ENCODE measurements at places on chromosomes 16 and 17. TPM values are rescaled to one million over a fixed set of nuclear protein-coding genes. Genes with fewer than 3 reads are reported as not detected.

- H3K27ac ChIP-seq, result no peak overlapping the region
- H3K36me3 ChIP-seq, result peaks cover 29% of the 10 kb centered on the region
- DNase-seq, result no peak
- no peak overlapping the region for H3K4me3 ChIP-seq
These were observed 30.2 kb upstream of the ST6GALNAC1 start for GRCh38 chr17:76673729-76674128.

- no peaks in the 10 kb centered on the region for H3K27me3 ChIP-seq
- no peaks in the 10 kb centered on the region for H3K36me3 ChIP-seq
- peaks cover 23% of the 10 kb centered on the region for H3K4me1 ChIP-seq
- DNase-seq, result no peak
- no peak overlapping the region for H3K27ac ChIP-seq
- H3K4me3 ChIP-seq, result no peak overlapping the region
These were observed 31.5 kb downstream of the ZFHX3 start for GRCh38 chr16:73016488-73016830.

- no peak overlapping the region for H3K27ac ChIP-seq
- no peak overlapping the region for H3K4me3 ChIP-seq
- no peaks in the 10 kb centered on the region for H3K36me3 ChIP-seq
- DNase-seq, result no peak
- no peaks in the 10 kb centered on the region for H3K27me3 ChIP-seq
These were observed 64.9 kb downstream of the MPHOSPH6 start for GRCh38 chr16:82105107-82105506.

GRCh38 chr16:30784215-30784614 is 2.8 kb downstream of the ZNF629 start:
- H3K4me1 ChIP-seq, result peaks cover 4% of the 10 kb centered on the region
- no peak for DNase-seq
- no peak overlapping the region for H3K27ac ChIP-seq
- no peak overlapping the region for H3K4me3 ChIP-seq
- peaks cover 42% of the 10 kb centered on the region for H3K36me3 ChIP-seq
- H3K27me3 ChIP-seq, result no peaks in the 10 kb centered on the region

GRCh38 chr17:58172369-58173071 is 5.7 kb downstream of the OR4D2 start:
- H3K27me3 ChIP-seq, result no peaks in the 10 kb centered on the region
- H3K27ac ChIP-seq, result no peak overlapping the region
- H3K4me1 ChIP-seq, result no peaks in the 10 kb centered on the region
- peak; percentile 4 for DNase-seq

DNA sequence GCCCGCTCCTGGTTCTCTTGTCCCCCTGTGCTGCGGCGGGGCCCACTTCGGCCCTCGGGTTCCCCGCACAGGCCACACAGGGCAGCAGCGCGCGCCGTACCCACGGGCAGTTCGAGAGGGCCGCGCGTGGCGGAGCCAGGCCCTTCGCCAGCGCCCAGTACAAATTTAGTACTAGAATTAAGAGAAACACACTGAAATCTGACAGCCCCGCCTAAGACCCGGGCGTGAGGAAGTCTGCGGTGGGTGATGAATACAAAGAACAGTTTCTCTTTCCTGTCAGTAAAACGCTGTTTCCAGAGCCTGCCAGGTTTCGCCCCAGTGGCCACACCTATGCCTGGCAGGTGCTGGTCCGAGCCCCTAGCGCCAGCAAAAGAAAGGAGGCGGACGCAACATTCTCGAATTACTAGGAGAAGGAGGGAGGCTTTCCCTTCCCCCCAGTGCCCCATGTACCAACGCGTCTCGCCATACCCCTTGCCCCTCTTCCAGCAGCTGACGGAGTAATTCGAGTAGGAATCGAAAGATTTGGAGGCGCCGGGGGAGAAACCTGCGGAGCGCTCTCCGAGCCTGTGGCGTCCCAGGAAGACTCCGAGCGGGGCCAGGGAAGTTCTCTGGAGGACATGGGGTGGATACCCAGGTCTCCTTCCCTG is 591 bp upstream of the SLFN5 start:
- peaks cover 5% of the 10 kb centered on the region for H3K4me1 ChIP-seq
- peak overlapping the region; percentile 59 for H3K4me3 ChIP-seq

GRCh38 chr17:49964769-49965523 is 4.0 kb upstream of the DLX4 start:
- peaks cover 82% of the 10 kb centered on the region for H3K27me3 ChIP-seq
- no peaks in the 10 kb centered on the region for H3K36me3 ChIP-seq
- DNase-seq, result no peak
- H3K27ac ChIP-seq, result no peak overlapping the region
- no peaks in the 10 kb centered on the region for H3K4me1 ChIP-seq

DNA sequence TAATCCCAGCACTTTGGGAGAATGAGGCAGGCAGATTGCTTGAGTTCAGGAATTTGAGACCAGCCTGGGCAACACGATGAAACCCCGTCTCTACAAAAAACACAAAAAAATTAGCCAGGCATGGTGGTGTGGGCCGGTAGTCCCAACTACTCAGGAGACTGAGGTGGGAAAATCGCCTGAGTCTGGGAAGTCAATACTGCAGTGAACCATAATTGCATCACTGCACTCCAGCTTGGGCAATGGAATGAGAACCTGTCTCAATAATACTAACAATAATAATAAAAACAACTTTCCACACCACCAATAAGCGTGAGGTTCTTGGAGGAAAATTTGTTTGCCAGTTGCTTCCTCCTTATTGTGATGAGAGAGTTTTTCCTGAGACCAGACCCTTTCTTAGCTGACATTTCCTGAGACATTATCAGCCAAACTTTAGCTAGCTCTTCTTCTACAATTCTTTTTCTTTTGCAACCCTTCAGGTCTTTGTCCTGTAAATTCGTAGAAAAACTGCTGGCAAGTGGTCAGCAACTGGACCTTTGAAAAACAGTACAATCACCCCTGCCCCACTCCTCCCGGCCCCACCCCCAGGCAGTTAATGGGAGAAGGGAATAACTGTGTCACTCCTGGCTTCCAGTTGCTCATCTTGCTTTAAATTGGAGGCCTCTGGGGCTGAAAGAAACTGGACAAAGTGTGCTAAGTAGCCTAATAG is 3.5 kb upstream of the EZH1 start:
- peaks cover 5% of the 10 kb centered on the region for H3K4me1 ChIP-seq
- H3K4me3 ChIP-seq, result no peak overlapping the region
- no peak overlapping the region for H3K27ac ChIP-seq
- H3K27me3 ChIP-seq, result peaks cover 24% of the 10 kb centered on the region
- H3K36me3 ChIP-seq, result no peaks in the 10 kb centered on the region

- H3K4me3 ChIP-seq, result peak within 1 kb of the TSS; percentile 85
- H3K27me3 ChIP-seq, result no peaks in the 10 kb centered on the region
- no peak within 1 kb of the TSS for H3K27ac ChIP-seq
- peak; percentile 85 for DNase-seq
- peaks cover 6% of the 10 kb centered on the region for H3K36me3 ChIP-seq
These were observed at the start of gene FN3K for GRCh38 chr17:82734987-82735866. Gene FN3K (plus strand): TSS chr17:82735615. CDS start chr17:82735637, 22 bp downstream.

GRCh38 chr17:55177159-55177854 is 87.5 kb upstream of the HLF start:
- no peak overlapping the region for H3K4me3 ChIP-seq
- H3K27ac ChIP-seq, result no peak overlapping the region
- no peaks in the 10 kb centered on the region for H3K36me3 ChIP-seq
- no peaks in the 10 kb centered on the region for H3K27me3 ChIP-seq
- peaks cover 2% of the 10 kb centered on the region for H3K4me1 ChIP-seq

DNA sequence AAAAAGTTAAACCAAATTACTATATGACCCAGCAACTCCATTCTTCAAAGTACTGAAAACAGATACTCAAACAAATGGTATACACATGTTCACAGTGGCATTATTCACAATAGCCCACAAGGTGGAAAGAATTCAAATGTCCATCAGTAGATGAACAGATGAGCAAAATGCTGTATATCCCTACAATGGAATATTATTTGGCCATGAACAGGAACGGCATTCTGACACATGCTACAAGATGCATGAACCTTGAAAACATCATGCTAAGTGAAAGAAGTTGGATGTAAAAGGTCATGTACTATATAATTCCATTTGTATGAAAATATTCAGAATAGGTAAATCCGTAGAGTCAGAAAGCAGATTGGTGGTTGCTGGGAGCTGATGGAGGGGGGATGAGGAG is 73.5 kb upstream of the XYLT1 start:
- DNase-seq, result no peak
- H3K36me3 ChIP-seq, result no peaks in the 10 kb centered on the region
- H3K4me3 ChIP-seq, result no peak overlapping the region
- no peak overlapping the region for H3K27ac ChIP-seq
- no peaks in the 10 kb centered on the region for H3K27me3 ChIP-seq
- H3K4me1 ChIP-seq, result no peaks in the 10 kb centered on the region

DNA sequence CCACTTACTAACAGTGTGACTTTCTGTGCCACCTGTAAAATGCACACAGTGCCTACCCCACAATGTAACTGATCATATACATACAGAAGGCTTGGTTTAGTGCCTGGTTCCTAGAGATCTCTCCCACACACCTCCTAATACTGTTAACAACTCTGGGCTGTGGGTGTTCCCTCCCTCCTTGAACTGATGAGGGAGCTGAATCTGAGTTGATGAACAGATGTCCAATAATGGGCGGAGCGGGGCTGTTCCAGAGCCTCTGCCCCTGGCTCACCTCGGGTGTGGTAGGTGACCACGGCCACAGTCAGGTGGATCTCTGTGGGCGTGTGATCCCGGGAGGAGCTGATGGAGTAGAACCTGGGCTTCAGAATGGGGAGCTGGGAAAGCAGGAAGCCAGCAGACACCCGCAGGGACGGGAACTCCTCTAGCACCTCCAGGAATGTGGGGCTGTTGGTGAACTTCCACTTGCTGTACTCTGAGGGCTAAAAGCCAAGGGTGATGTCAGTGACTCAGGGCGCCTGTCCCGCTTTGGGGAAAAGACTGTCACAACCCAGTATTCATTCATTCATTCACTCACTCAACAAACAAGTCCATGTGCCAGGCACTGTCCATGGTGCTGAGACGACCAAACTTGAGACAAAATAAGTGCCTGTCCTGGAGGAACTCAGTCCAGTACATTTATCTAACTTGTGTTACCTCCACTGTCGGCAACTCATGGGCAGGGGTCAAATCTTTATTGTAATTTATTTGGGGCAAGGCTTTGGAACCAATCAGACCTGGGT is 37.6 kb downstream of the NOS2 start:
- H3K4me1 ChIP-seq, result no peaks in the 10 kb centered on the region
- H3K27ac ChIP-seq, result no peak overlapping the region
- no peaks in the 10 kb centered on the region for H3K27me3 ChIP-seq
- no peaks in the 10 kb centered on the region for H3K36me3 ChIP-seq
- H3K4me3 ChIP-seq, result no peak overlapping the region
- peak; percentile 37 for DNase-seq

DNA sequence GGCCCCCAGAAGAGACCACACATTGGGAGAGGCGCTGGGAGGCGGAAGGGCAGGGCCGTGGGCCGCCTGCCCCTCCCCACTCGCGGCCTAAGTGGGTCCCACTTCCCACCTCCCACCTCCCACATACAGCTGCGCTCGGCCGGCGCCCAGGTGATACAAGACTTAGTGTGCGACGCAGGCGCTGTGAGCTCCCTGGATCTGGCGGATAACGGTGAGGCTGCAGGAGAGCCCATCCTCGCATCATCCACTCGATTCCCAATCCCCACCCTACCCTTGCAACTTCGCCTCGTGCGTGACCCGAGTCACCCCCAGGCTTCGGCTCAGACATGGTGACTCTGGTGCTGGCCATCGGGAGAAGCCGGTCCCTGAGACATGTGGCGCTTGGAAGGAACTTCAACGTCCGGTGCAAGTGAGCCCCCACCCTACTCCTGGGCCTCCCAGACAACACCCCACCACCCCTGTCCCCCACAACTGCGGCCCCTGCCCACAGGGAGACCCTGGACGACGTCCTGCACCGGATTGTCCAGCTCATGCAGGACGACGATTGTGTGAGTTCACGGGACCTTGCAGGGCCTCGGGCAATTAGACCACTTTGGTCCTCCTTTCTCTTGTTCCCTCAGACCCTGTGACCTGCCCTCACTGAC is 3.9 kb downstream of the CARMIL2 start:
- no peaks in the 10 kb centered on the region for H3K36me3 ChIP-seq
- peaks cover 4% of the 10 kb centered on the region for H3K4me1 ChIP-seq
- no peak overlapping the region for H3K4me3 ChIP-seq
- H3K27ac ChIP-seq, result no peak overlapping the region

DNA sequence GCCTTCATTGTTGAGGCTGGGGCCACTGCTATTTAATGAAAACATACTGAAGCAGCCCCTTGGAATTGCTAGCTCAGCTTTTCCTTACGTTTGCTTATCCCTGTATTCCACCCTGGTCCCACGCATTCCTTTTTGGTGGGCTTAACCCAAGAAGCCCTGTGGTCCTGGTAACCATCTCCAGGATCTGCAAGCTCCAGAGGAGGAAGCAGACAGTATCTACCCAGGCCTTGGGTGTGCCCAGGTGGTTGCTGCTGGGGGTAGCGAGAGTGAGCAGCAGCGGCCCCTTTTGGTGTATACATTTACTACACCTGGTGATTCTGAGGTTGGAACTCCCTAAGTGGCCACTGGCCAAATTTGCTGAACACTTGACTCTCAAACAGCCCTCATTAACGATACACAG is 97.7 kb downstream of the CBLN1 start:
- H3K36me3 ChIP-seq, result no peaks in the 10 kb centered on the region
- H3K27ac ChIP-seq, result no peak overlapping the region
- no peak overlapping the region for H3K4me3 ChIP-seq
- DNase-seq, result no peak
- H3K4me1 ChIP-seq, result no peaks in the 10 kb centered on the region
- no peaks in the 10 kb centered on the region for H3K27me3 ChIP-seq

DNA sequence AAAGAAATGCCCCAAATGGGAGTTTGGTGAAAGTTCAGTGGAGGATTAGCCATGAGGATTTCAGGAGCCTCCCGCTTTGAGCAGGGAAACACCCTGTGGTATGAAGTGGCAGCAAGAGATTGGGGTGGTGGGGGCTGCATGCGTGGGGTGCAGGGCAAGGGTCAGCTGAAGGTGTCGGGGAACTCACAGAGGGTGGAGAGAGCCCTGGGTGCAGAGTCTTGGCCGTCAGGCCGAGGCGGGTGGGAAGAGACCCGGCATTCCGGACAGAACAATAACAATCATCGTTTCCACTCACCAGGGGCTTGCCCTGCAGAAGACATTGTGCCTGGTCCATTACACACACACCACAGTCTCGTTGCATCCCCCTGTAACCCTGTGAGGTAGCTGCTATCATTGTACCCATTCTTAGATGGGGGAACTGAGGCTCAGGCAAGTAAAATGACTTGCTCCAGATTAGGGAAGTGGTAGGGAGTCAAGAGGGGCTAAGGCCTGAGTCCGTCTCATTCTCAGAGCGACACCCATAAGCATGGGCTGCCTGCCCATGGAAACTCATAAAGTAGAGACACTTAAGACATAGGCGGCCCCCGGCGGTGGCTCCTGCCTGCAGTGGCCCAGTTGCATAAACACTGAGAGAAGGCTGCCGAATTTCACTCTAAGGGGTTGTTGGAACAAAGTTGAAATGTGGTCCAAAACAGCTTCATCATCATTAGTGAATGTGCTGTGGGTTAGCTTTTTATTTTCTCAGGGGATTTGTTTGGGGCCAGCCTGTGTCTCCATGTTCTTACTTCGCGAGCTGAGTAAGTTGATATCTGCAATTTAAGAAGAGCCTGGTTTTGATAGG is 93.3 kb downstream of the CMIP start:
- no peaks in the 10 kb centered on the region for H3K27me3 ChIP-seq
- no peaks in the 10 kb centered on the region for H3K36me3 ChIP-seq
- H3K4me1 ChIP-seq, result peaks cover 18% of the 10 kb centered on the region
- H3K4me3 ChIP-seq, result no peak overlapping the region

HOXB4 gene
- 1.9 TPM for total RNA-seq

QPRT gene
- 3.6 TPM for total RNA-seq

HOXB5 gene
- 0.54 TPM for total RNA-seq

SLFN12L gene
- total RNA-seq, result under 0.01 TPM

BICDL2 gene
- 0.18 TPM for total RNA-seq

MYH8 gene
- total RNA-seq, result not detected

TMEM238L gene
- not detected for total RNA-seq

KRT33A gene
- not detected for total RNA-seq

LLGL1 gene
- total RNA-seq, result 40.1 TPM

TP53TG3F gene
- total RNA-seq, result not detected

UBTF gene
- total RNA-seq, result 42.1 TPM

Data from IMR-90 (cell line).